ENCODE measurements at places on chromosomes 4 and X.

GRCh38 chrX:2662586-2662985 is 28.5 kb upstream of the CD99 start:
- no peak for DNase-seq

GRCh38 chr4:6489927-6490326 is 17.5 kb upstream of the PPP2R2C start:
- DNase-seq: no peak

GRCh38 chr4:86130160-86130933 is 229.5 kb downstream of the MAPK10 start:
- no peak for DNase-seq

- no peak for DNase-seq
These were observed 1212.4 kb downstream of the PCDH18 start for GRCh38 chr4:136319789-136320464.

- DNase-seq: no peak
These were observed 23.5 kb downstream of the SPRY1 start for GRCh38 chr4:123419885-123420755.

All from cardiac muscle cell (in vitro differentiated cells and primary cell).